Spinal cord (tissue), 10 donors: ENCODE measurements at places on chromosomes 5 and 9.

DNA sequence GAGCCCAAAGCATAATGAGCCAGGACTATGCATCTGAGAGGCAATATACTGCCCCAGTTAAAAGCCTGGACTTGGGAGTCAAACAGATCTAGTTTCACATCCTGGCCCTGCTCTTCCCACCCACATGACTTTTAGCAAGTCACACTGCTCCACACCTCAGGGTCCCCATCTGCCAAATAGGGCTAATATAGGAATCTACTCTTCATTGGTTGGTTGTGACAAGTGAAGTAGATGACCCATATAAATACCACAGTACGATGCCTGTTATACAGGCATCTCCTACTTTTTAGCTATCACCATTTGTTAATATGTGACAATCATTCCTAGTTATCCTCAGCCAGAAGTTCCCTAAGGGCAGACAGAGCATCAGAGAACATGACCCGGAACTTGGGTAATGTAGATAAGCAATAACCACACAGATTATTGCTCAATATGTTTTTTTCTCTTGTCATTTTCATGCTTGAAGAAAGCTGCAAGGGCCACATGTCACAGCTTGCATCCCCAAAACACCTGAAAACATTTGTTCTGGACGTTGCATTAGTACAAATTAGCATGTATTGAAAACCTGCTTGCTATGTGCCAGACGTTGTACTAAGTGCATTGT is 20.4 kb downstream of the ADAM19 start:
- no peak for DNase-seq

- no peak for DNase-seq
Measured at GRCh38 chr5:59618644-59619043, 274.9 kb downstream of the PDE4D start.

DNA sequence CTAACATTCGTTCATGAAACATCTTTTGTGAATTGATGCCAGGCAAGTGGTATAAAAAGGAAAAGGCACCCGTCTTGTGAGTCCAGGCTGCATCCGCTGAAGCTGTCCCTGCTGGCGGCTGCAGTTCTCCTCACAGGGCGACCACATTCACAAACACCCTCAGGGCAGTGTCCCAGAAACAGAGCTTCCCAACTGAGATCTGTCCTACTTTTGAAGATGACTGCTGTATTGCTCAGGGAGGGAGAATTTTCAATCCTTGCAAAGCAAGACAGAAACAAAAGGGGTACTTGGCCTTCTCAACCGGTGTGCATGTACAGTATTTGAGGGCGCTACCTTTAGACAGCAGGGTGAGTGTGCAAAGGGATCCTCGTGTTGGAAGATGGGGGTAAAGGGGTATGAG is 316.1 kb downstream of the GADD45G start:
- no peak for DNase-seq

DNA sequence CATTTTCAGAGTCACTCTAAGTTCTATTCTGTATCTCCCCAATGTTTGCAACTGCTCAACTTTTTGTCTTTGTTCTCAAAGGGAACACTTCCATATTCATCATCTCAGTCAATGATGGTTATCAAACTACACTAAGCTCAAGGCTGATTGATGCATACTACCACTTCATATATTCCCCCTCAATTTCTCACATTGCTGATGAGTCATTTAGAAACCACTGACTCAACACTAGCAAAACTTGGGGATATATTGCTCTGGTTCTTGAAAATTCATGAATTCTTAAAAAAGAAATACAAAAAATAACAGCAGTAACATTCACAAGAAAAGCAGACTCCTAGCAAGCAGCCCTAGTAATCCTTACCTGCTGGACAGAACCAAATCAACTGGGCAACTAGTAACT is 52.2 kb downstream of the ABHD17B start:
- no peak for DNase-seq
